ENCODE measurements at places on chromosomes 7 and 10.
A peak's percentile ranks its signal among the peaks of the same experiment; 100 is the strongest.

DNA sequence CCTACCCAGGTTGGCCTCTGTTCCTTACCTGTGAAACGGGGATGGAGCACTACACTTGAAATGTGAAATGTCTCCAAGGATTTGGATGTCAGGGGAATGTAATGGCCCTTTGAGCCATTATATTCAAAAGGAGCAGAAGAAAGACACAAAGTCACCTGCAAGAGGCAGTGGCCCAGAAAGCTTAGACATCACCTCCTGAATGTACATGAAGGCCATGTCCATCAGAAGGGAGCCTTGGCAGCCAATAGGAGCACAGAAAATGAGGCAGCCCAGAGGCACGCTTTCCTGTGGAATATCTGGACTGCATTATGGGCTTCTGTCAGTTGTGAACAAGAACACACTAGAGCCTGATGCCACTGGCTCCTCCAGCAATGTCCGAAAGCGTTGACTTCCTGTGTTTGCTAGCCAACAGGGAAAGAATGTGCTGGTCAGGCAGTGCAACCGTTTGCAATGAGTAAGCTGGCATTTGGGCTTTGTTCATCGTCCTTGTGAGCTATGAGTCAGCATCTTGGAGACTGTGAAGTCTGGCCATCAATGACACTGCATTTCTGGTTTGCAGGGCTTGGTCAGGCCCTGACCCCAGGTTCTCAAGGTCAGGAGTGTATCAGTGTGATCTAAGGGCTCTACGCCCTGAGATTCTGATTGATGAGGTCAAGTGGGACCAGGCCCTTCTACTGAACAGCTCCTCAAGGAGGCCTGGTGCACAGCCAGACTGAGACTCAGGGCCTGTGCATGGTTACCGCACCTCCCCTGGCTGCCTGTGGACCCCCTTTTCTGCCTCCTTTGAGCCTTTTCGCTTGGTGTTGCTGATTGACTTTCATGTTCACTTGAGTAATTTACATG lies 222.4 kb downstream of the RPS24 start:
- no peak for DNase-seq

GRCh38 chr7:95201727-95202126 lies 122.6 kb downstream of the PON1 start:
- DNase-seq: no peak

- no peak for DNase-seq
Measured at GRCh38 chr7:128398016-128398840, 11.6 kb downstream of the IMPDH1 start.

DNA sequence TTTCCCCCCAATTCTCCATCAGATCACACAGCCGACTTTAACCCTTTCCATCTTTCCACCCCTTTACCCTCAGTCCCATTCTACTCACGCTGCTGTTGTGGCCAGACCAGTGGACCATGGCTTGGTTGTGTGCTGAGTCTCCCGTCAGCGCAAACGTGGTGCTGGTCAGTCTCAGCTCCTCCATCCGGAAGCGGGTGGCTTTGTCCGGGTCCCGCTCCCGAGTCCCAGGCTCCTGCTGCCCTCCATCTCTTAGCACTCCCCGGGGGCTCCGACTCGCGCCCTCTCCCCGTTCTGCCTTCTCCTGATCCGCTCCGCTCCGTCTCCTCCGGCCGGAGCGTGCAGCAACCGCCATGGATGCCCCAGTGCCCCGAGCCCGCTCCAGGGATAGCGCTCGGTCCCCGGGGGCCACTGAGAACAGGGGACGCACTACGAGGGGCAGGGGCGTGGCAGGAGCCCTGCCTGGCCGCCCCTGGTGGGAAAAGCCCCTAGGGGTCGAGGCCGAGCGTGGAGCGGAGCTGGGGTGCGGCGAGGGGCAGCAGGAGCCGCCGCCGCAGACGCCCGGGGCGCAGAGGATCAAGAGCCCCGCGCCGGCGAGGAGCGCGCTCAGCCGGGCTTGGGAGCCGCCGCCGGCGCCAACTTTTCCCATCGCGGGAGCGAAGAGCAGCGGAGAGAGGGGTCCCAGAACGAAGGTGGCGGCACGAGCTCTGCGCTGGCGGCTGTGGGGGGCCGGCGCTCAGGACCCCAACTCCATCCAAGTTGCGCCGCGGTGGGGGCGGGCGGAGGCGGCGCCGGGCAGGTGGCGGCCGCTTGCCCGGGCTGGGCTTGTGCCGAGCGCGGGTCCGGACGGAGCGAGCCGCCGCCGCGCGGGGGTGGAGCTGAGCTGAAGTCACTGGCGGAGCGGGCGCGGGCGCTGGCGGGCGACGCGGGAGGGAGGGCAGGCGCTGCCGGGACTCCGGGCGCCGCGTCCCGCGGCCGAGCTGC lies at the start of gene SORCS1:
Gene SORCS1 (minus strand): TSS at position 826 of the 981 bp plus-strand sequence.
- no peak for DNase-seq

GRCh38 chr10:3229815-3230214 lies 57.2 kb upstream of the PITRM1 start:
- no peak for DNase-seq

GRCh38 chr10:51085204-51085603 lies 10.9 kb downstream of the PRKG1 start:
- no peak for DNase-seq

DNA sequence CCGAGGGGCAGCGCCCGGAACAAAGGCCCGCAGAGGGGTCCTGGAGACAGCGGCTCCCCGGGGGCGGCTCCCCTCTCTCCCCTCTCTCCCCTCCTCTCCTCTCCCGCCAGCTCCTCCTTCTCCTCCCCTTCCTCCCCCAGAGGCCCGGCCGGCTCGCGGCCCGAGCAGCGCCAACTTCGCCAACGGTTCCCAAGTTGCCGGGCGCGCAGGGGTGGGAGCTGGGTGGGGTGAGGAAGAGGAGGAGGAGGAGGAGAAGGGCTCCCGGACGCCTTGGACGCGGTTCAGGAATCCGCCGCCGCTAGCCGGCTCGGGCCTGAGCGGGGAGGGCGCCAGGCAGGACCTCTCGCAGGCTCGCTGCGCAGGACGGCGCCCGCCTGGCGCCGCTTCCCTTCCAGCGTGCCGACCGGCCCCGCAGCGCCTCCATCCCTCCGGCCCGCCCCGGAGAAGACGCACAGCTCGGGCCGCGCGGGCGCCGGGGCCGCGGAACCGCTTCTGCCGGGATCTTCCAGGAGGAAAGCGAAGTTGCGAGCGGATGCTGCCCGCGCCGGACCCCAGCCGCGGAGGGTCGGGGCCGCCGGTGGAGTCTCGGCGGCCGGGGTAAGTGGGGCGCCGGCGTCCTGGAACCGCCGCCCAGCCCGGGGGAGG lies at the start of gene CHST3:
Gene CHST3 (plus strand): TSS at position 298 of the 645 bp plus-strand sequence. CDS start 41,448 bp downstream, outside the sequence.
- peak; percentile 85 for DNase-seq

- no peak for DNase-seq
Measured at GRCh38 chr7:98199131-98199530, 12.1 kb upstream of the BHLHA15 start.

DNA sequence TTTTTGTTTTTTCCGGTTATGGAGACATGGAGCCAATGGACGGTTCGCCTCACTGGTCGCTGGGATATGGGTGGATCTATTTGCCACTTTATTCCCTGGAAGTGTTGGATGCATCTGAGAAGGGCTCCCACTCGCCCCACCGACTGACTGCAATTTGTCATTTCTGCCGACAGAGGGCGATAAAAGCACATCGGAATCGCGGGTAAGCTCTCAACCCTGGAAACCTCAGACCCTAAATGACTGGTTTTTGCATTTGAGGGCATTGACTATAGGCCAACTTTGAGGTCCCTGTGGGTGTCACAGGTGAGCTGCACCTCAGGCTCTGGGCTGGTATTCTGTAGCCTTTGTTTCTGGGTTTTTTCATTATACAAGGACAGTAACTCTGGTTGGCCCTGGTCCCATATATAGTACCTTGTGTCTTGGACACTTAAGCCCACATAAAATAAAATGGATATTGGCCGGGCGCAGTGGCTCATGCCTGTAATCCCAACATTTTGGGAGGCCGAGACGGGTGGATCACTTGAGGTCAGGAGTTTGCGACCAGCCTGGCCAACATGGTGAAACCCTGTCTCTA lies 11.9 kb upstream of the OPALIN start:
- DNase-seq: peak; percentile 66

- no peak for DNase-seq
Measured at GRCh38 chr7:42125321-42125720, 111.7 kb downstream of the GLI3 start.

DNA sequence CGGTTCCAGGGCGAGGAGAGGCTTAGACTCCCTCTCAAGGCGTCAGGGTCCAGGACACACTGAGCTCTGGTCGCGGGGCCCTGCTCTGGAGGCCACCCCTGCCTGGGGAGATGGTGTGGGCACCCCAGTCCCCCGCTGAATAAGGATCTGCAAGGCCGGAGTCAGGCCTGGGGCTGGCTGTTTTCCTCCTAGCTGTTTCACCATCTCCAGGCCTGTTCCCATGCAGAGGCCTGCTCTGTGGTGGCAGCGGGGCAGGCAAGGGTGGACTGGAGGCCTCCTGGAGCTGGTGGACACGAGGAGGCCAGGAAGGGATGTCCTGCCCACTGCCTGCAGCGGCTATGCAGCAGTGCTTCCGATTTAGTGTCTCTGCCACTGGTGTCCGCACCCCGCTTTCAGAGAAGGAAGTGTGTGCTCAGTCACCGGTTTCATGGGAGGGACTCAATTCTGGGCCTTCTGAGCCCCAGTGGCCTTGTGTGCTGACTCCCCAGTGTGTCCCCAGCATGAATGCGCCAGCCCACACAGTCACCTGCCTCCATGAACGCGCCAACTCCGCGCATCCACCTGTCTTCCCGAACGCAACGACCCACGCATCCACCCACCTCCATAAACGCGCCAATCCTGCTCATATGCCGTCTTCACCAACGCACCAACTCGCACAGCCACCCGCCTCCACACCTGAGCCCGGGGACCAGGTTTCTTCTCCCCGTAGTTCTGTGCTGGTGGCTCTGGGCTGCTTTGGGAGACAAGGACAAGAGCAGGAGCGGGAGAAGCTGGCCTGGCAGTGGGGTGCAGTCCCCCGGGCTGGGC lies 14.5 kb upstream of the GPR146 start:
- no peak for DNase-seq

DNA sequence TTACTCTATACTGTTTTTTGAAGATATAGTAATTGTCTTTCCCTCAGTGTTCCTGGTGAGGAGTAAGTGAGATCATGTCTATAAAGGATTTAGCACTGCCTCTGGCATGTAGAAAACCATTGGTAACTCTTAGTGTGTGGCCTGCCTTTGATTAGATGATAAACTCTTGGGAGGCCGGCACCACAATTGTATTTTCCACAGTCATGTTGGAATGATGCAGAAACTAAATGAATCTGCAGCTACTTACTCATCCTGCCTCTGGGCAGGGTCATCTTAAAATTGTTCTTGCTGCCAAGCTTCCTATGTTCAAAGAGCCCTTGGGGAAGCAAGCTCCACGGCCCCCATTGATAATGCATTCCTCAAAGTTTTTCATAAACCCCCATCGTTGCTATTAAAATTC lies 204.6 kb downstream of the ANKRD7 start:
- DNase-seq: no peak

- DNase-seq: no peak
Measured at GRCh38 chr7:105402221-105403095, 13.7 kb upstream of the SRPK2 start.

GRCh38 chr7:43248553-43248952 lies 136.1 kb downstream of the HECW1 start:
- no peak for DNase-seq

DNA sequence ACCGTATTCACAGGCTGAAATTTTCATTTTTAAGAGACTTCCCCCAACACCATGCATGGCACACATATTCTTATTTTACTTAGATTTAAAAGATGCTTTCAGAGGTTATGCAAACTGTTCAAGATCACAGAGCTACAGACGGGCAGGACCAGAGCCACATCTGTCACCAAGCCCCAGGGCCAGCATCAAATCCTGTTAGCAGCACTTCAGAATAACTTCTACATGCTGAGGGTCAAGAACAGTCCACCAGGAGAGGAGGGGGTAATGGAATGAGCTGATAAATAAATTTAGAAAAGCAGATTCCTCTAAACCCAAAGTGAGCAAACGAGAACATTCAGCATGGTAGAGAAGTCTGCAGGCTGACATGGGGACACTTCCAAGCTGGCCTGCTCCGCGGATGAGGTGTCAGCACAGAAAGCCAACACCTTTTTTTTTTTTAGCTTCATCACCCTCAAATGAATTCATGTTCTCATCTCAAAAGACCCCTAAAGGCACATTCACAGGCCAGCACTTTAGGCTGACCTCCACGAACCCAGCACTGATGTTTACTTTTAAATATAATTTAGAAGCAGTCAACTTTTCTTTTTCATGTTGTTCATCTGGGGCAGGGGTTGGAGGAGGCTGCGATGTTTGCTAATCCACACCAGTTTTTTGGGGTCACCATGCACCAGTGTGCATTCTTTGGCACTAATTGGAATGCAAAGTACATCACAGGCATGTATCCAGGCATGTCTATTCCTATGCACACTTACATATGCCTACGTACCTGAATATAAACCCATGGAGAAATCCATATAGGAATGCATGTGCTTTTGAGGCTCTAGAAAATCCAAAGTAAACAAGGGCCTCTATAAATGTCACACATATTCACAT lies 249.0 kb downstream of the TNS3 start:
- no peak for DNase-seq

GRCh38 chr7:79552463-79552862 lies 99.0 kb upstream of the MAGI2 start:
- DNase-seq: no peak

GRCh38 chr10:129418496-129419225 lies 48.4 kb upstream of the MGMT start:
- DNase-seq: peak; percentile 61

- DNase-seq: no peak
Measured at GRCh38 chr7:134515569-134516468, 11.5 kb upstream of the AKR1B10 start.

DNA sequence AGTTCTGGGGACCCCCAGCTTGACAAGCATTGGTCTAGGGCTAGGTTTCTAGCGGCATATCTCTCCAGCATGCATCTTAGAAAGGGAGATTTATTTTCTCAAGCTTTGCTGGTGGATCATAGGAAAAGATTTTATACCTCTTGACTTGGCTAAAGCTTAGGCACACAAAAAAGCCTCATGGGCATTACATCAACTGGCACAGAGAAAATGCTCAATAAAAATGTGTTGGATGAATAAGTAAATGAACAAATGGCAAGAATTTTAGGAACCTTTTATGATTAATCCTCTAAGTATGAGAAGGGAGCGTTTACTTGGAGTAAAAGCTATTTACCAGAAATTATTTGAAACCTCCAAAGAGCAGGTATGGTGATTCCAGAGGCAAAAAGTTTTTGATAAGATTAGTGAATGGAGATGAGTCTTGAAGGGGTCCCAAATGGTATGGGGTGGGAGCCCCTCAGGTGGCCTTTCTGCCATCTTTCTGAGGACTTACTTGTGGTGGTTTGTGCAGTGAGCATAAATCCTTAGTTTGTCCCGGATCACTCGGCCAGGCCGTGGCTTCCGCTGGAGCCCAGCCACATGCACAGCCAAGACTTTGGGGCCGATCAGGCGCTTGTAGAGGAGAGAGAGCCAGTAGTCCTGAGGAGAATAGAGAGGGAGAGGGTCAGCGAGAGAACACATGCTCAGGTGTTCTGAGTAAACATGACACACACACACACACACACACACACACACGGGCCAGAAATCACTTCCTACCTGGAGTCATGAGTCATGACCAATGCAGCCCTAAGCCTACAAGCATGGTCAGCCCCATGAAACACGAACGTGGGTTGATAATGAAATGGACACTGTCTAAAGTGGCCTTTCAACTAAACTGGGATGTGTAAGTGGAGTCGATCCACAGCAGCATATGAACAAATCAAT lies 43.1 kb upstream of the HPS1 start:
- no peak for DNase-seq

GRCh38 chr10:47101807-47102206 lies 190.6 kb downstream of the PTPN20 start:
- DNase-seq: no peak
